ENCODE measurements at places on chromosomes 5 and 9.

DNA sequence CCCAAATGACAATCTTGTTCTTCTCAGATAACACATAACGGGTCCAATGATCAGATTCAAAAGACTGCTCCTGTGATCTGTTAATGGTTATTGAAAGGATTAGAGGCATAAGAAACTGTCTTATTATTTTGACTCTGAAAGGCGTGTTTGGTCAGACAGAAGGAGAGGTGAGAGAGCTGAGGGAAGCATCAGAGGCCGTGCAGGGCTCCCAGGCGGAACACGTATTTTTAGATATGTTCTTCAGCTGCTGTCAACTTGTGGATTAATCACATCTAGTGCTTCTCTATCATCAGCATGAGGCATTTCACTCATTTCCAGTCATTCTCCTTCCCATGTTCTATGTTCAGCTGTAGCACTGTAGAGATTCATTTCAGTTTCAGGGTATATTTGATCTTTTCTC, 199.8 kb downstream of the MAPKAP1 start:
- DNase-seq: no peak

DNA sequence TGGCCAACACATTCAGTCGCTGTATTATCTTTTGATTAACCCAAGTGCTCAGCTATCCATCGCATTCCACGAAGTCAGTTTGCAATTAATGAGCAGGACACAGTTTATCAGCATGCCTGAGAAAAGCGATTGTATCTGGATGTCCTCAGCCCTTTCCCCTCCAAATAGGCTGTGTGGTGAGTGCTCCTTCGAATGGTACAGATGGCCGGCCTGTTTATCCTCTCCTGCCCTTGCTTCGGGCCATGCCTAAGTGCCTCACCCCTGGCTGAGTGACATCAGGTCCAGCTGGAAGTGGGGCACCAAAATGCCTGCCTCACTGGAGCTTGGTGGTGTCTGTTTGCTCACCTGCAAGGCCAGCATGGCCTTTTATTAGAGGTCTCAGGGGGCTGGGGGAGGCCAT, 317.3 kb downstream of the GADD45G start:
- DNase-seq: no peak

DNA sequence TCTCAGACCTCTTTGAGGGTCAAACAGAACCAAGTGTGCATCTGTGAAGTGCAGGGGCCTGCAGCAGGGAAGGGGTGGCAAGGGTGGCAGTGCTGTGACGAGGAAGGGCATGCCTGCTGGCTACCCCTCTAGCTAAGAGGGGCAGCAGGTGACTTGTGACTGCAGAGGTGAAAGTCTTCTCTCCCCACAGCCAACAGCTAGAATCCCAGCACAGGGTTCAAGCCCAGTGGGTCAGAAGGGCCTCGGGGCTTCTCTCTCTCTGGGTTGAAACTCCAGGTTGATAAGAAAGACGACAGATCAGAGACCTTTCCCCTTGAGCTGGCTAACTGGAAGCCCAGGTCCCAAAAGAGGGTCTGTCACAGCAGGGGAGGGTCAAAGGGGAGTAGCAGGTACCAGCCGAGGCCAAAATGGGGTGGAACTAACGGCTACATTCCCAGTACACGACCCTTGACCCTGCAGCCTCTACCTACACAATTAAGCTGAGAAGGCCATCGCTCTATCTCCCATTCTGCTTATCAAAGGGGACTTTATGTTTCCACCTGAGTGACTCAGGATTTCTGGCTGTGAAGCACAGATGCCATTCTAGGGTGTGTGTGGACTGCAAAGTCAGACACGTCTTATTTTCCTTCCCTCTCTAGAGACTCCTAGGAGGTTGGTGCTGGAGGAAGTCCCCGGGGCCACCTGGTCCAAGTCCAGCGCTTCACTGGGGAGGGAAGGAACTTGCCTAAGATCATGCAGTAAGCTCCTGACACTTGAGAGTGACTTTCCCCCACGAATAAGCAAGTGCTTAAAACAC, 14.6 kb downstream of the ANKS6 start:
- no peak for DNase-seq

DNA sequence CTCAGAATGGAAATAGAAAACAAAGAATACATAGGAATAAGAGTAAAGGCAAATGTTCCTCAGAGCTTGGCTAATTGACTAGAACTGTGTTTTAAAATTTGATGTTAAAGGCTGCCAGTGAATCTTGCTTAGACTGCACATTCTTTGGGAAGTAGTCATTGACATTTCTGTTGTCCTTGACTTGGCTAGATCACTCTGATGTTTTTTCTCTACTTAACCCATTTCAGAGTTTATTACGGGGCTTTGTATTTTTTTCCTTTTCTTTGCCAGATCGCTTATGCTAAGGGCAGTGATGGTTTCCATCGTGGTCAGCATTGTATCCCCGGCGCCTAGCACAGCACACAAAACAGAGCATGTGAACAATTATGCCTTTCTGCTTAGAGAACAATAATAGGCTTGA, 1126.7 kb upstream of the CDH9 start:
- no peak for DNase-seq

- no peak for DNase-seq
Measured at GRCh38 chr5:124237206-124237695, 509.2 kb downstream of the ZNF608 start.

- DNase-seq: no peak
Measured at GRCh38 chr9:1513105-1513504, 462.9 kb downstream of the DMRT2 start.

GRCh38 chr9:110370315-110370714, 32.7 kb upstream of the TXNDC8 start:
- DNase-seq: no peak

All from SK-N-DZ (cell line).